ENCODE measurements at places on chromosomes 13 and 19. TPM values are rescaled to one million over a fixed set of nuclear protein-coding genes. Genes with fewer than 3 reads are reported as not detected.
A peak's percentile ranks its signal among the peaks of the same experiment; 100 is the strongest.

PDX1 gene
- not detected for polyA plus RNA-seq

COL4A2 gene
- 422 TPM for polyA plus RNA-seq

DNA sequence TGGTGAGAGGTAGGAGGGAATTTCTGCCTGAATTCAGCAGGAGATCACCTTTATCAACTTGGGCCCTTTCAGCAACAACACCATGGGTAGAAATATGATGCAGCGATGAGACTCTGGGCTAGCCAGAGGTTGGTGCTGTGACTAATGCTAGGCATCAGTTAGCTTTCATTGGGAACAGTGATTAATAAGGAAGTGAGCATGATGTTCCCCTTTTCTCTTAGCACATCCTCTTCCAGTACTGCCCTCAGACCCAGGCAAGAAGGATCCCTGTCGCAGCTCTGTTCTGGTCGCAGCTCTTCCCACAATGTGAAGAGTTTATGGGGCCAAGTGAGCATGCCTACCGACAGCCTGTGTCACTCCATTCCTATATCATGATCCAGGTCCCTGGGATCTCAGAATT is 100.5 kb downstream of the FLT1 start:
- DNase-seq, result no peak

DNA sequence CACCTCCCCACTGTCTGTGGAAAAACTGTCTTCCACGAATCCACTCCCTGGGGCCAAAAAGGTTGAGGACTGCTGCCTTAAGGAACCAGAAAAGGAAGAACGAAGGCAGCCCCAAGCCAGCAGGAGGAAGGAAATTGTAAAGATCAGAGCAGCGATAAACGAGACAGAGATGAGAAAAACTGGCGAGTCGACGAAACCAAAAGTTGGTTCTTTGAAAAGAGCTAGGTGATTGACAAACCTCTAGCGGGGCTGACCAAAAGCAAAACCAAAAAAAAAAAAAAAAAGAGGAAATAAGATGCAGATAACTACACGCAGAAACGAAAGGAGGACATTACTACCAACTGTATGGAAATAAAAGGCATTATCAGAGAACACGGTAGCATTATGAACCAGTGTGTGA is 76.9 kb downstream of the GADD45B start:
- DNase-seq, result no peak

- no peak for DNase-seq
Observed at GRCh38 chr19:41746593-41747227, 8.6 kb upstream of the CEACAM6 start.

GRCh38 chr19:48510421-48511268 is 990 bp downstream of the LMTK3 start:
- no peak for DNase-seq

- peak; percentile 61 for DNase-seq
Observed at GRCh38 chr19:13155472-13156359, 5.5 kb downstream of the IER2 start.

GRCh38 chr19:5580161-5580571 is 12.4 kb upstream of the TINCR start:
- DNase-seq, result no peak

- peak; percentile 8 for DNase-seq
Observed at GRCh38 chr19:15702534-15702930, 25.3 kb upstream of the OR10H2 start.

DNA sequence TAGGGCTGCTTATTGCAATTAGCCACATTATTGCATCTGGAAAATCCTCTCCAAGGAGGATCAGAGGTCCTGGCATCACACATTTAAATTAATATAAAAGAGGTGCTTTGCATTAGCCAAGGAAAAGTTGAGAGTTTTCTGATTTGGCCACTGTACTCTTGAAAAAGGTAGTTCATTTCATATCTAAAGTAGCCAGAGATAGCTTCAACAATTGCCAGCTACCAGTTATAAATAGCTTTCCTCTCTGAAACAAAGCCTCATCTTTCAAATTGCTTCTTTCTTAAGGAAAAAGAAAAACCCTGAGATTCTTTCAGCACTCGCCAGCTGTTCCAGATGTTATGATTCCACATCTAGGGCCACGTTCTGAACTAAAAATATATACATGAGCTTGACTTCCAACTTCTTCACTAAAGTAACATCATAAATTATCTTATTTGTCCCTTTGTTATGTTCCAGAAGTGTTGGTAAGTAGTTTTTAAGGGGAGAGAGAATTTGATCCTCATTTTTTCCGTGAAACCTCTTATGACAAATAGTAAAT is 69.6 kb downstream of the ERCC5 start:
- DNase-seq, result no peak
